PC-3 (cell line): ENCODE measurements at places on chromosomes 5 and 9. TPM values are rescaled to one million over a fixed set of nuclear protein-coding genes. Genes with fewer than 3 reads are reported as not detected.
A peak's percentile ranks its signal among the peaks of the same experiment; 100 is the strongest.

DNA sequence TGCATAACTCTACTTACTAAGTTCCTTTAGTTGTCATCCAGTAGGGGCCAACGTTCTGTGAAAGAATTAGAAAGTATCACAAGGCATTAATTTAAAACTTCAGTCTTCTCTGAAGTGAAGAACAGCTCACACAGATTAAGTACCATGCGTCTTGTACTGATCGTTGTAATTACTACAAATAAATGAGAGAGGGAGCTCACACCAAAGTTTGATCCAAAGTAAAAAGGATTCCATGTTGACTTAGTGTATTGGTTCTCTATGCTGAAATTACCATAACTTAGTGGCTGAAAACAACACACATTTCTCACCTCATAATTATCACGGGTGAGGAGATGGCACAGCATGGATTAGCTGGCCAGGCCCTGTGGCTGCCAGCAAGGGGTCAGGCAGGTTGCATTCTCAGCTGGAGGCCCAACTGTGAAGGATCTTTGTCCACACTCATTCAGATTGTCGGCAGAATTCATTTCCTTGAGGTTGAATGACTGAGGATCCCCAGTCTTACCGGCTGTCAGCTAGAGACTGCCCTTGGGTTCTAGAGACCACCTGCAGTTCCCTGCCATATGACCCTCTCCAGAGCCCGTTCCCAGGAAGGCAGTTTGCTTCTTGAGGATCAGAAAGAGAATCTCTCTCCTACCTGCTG is 169.1 kb downstream of the YTHDC2 start:
- DNase-seq: peak; percentile 12

CAPSL gene
- 0.11 TPM in 1 of 2 replicates, not detected in the other for total RNA-seq

DNA sequence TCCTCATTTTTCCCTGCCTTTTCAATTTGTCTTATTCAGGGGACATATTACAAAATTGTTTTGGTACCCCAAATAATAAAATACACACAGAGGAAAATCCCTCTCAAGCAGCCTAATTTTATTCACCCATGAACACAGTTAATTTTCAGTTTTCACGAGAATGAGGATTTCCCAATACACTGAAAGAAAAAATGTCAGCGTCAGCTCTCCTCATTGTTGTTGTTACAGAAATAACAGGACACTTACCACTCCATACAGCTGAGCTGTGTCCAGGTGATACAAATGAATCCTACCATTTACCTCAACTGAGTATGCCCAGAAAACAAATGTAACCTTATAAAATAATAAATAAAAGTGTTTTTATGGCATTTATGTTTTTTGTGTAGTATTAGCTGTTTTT is 144.6 kb upstream of the PCA3 start:
- DNase-seq: no peak

DNA sequence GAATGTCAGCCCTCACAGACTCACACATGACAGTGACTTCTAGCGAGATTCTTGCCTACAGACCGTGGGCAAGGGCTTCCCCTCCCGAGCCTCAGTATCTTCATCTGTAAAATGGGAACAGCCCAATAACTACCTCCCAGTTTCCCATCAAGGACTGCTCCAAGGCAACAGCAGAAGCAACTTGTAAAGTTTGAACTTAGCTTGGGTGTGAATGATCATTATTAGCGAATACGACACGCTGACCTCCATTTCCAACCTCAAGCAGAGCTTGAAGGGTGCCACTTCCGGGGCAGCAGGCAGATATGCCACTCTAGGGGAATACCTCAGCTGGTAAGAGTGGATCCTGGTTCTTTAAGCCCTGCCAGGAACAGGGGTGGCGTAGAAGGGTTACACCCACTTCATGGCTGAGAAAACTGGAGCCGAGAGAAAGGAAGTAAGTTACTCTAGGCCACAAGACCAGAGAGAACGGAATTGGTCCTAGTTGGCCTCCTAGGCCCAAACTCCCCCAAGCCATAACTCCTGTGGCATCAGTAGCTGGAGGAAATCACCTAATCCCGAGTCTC is 2.0 kb downstream of the RNF44 start:
- peak; percentile 19 for DNase-seq

DNA sequence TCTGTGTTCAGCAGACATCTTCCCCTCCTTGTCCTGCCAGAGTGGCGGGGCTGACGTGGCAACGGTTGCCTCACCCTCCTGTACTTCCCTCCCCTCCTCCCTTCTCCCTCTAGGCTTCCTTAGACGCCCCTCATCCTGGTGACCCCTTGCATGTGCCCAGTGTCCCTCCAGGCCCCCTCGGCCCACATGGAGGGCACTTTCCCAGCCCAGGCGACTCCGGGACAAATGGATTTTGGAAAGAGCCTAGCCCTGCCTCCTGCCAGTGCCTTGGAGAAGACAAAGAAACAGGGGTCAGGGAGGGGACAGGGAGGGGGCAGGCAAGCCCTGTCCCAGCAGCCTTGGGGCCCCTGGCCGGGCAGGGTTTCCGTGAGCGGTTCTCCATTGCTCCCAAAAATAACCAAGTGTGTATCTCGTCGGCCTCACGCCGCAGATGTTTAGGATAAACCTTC is 38.3 kb upstream of the NEURL1B start:
- no peak for DNase-seq

GRCh38 chr5:109408991-109409843 is 557 bp downstream of the PJA2 start:
- peak; percentile 56 for DNase-seq

GRCh38 chr5:136216230-136216629 is 23.3 kb upstream of the SMIM32 start:
- DNase-seq: no peak

- no peak for DNase-seq
Observed at GRCh38 chr9:89476546-89476945, 21.4 kb downstream of the SEMA4D start.

GRCh38 chr5:107669096-107670031 is 1.4 kb downstream of the EFNA5 start:
- DNase-seq: peak; percentile 43

- DNase-seq: no peak
Observed at GRCh38 chr5:95615164-95615467, 4.8 kb upstream of the GPR150 start.

GRCh38 chr9:3650994-3651622 is 125.3 kb upstream of the RFX3 start:
- no peak for DNase-seq

- DNase-seq: peak; percentile 69
Observed at GRCh38 chr9:111399772-111400563, 69.9 kb upstream of the OR2K2 start.

GRCh38 chr9:120534266-120534665 is 45.7 kb downstream of the CDK5RAP2 start:
- no peak for DNase-seq

DNA sequence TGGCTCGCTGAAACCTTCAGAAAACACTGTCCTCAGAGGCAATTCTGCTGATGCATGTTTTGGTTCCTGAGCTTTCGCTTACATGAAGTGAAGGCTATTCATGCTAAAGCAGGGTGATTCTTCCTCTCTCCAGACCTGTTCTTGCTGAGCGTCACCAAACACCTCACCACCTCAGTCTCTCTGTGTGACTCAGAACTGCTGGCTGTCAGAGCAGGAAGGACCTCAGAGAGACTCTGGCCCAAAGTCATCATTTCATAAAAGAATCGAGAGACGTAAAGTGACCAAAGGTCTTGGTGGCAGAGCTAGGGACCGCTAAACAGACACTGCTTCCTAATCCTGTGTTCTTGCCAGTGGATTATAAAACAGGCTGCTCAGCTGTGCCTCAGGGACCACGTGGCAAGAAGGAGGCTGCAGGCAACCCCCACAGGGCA is 73.8 kb downstream of the LHFPL2 start:
- peak; percentile 62 for DNase-seq

ATG10 gene
- 11.7 and 11.8 TPM in 2 replicates for total RNA-seq

- DNase-seq: peak; percentile 60
Observed at GRCh38 chr9:99040911-99041582, 63.9 kb upstream of the TGFBR1 start.

DAB2IP gene
- total RNA-seq: 15.2 and 17.6 TPM in 2 replicates
